Stimulated activated CD4-positive, alpha-beta T cell treated with anti-CD3 and anti-CD28 coated beads, Interleukin-15, amount 100 ng/mL, for 1 hour (primary cell): ENCODE measurements at places on chromosomes 16 and 17.

DNA sequence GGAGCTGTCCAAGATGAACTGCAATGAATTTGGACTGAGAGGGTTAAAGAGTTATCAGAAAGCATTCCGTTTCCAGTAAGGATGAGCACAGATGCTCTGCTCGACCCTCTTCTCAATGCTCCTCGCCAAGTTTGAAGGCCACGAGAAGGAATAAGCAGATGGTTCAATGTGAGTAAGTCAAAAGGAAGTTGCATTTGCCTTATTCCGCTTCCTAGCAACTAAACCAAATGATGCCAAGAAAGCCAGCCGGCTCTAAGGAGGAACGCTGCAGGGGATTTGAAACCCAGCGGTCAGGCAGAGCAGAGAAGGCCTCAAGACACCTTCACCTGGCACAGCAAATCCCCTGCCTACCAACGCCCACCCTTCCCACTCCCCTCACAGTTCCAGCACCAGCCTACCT lies 52.1 kb upstream of the CNEP1R1 start:
- DNase-seq: no peak

- DNase-seq: no peak
Measured at GRCh38 chr17:72591289-72592241, 470.7 kb downstream of the SOX9 start.

- DNase-seq: no peak
Measured at GRCh38 chr17:56028837-56029236, 124.4 kb upstream of the ANKFN1 start.

- no peak for DNase-seq
Measured at GRCh38 chr16:60367739-60368138, 1633.6 kb upstream of the GOT2 start.

GRCh38 chr16:68781784-68782183 lies 44.7 kb downstream of the CDH1 start:
- no peak for DNase-seq

DNA sequence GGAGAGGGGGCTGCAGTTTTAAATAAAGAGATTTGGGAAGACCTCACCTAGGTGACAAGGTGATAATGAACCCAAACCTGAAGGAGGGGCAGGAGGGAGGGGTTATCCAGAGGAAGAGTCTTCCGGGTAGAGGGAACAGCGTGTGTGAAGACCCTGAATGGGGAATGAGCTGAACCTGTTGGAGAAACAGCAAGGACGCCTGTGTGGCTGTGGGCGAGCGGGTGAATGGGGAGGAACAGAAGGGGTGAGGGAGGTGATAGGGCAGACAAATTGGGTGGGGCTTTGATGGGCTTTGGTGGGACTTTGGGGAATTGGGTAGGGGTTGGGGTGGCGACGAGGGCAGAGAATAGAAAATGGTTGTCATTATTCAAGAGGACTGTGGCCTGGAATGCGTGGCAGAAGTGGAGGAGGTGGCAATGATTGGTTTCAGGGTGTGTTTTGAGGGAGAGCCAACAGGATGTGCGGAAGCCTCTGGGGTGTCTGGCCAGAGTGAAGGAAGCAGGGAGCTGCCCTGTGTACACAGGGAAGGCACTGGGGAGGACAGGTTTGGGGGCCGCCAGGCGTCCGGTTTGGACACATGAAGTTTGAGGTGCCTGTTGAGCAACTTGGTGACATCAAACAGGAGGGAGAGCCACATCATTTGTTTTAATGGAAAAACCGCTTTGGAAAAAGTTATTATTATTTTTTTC lies 48.7 kb downstream of the NKD1 start:
- no peak for DNase-seq

DNA sequence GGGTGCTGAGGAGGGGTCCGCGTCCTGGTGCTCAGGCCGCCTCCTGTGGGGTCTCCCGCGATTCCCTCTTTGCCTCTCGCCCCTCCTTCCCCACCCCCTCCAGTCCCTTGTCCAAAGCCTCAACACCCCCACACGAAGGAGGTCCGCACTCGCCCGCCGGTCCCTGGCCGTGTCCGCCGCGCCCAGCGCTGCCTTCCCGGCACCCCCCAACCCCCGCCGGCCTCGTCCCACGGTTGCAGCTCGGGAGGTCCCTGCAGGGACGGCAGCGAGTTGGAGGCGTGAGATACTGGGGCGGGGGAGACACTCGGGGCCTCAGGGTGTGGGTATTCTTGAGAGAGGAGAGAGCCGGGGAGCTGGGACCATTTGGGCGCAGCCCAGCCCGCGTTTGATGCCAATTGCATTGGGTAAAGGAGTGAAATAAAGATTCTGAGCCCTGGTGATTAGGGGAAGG lies 468 bp downstream of the FLYWCH2 start:
- DNase-seq: no peak

- DNase-seq: no peak
Measured at GRCh38 chr17:27502526-27503324, 46.5 kb downstream of the KSR1 start.

DNA sequence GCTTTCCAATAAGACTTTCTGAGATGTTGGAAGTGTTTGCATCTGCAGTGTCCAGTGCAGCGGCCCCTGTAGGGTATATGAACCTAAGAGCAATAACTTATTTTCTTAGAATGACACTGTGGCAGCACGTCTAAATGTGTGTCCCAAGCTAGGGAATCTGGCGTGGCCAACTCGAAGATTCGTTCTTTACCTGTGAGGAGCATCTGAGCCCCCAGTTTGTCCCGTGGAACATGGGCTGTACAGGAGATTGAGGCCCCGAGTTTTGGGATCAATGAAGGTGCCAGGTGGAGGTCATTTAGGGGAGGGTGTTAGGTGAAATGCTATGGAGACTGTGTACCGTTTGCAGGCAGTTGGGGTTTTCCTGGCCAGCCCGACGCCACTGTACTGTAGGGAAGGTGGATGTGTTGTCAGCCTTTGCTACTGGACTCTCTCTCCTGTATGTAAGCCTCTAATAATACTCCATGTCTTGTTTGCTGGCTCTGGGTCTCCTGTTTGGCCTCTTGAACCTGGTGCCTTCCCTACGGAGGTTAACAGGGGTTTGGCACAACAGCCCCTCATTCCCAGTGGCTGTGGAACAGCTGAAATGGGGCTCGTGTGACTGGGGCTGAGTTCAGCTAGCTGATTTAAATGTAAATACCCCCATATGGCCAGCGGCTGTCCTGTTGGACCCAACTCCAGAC lies 45.5 kb upstream of the SDK2 start:
- DNase-seq: no peak

DNA sequence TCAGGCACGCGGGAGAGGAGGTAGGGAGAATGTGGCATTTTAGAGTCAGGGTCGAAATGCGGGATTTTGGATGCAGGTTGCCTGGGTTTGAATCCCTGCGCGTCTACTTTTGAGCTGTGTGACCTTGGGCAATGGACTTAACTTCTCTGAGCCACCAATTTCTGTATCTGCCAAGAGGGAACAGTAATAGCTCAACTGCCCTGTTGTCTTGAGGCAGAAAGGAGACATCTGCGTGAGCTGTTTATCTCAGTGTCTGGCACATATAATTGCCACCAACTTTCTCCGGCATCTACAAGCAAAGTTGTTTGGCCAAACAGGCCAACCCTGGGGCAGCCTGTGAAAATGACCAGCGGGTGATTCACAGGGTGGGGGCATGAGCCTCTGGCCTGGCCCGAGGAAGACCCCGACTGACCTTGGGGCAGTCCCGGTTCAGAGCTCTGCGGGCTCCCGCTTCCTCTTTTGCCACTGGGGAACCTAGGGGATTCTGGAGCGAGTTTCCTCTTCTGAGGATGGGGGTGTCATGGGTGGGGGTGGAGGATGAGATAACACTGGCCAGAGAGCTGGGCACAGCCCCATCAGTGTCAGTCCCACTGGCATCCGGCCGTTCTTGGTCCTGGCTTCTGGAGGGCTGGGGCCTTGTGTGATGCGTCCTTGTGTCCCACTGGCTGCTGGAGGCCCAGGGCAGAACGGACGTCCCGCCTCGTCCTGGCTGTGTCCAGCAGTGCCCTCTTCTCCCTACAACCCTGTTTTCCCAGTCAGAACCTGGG lies 1.3 kb downstream of the SNN start:
- no peak for DNase-seq

DNA sequence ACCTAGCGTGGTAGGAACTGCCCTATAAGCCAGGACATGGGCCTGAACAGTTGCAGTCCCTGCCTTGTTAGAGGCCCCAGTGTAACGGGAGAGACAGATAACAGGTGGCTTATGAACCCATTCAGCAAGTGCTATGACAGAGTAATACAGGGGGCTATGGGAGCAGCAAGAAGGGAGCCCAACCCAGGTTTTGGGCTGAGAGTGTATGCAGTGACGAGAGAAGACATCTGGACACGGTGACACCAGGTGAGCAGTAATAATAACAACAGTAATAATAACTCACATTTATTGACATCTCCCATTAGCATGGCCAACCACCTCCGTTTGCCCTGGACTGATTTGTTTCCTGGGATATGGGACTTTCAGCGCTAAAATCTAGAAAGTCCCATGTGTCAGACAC lies 100.8 kb downstream of the IRX5 start:
- no peak for DNase-seq

DNA sequence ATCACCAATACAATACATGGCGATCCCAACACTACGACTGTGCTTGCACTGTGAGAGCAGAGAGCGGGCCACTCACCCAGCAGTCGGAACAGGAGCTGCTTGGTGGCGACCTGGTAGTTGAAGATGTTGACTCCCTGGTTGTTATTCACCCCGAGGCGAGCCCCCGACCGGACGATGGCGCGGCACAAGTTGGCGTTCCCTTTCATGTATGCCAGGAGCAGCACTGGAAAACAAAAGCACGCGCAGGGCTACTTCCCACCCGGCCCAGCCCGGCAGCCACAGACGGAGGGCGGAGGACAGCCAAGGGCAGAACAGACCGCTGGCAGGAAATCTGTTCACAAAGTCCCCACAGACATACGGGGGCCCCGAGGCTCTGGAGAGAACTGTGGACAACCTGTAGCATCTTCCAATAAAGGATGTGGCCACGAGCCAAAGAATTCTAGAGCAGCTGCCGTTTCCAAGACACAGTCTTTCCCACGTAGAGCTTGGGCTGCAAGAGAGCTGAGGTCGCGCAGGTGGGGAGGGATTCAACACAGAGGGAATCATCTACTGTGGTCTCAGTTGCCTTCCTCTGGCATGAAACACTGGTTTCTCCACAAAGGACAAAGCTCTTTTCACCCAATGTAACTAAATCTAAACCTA lies 27.8 kb downstream of the CYB5D2 start:
- DNase-seq: no peak

DNA sequence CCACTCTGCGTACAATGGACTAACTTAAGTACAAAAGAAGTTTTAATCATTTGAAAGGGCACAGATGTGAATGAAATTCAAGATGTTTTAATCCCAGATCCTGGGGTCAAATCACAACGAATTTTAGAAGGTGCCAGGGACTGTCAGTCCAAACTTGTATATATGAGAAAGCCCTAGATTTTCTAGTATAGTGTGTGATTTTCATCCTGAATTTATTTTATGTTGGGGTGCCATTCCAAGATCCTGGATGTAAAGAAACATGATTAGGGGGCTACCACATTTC lies 64.3 kb downstream of the TUBD1 start:
- no peak for DNase-seq

GRCh38 chr17:28515518-28515917 lies 9.4 kb downstream of the FOXN1 start:
- DNase-seq: no peak

DNA sequence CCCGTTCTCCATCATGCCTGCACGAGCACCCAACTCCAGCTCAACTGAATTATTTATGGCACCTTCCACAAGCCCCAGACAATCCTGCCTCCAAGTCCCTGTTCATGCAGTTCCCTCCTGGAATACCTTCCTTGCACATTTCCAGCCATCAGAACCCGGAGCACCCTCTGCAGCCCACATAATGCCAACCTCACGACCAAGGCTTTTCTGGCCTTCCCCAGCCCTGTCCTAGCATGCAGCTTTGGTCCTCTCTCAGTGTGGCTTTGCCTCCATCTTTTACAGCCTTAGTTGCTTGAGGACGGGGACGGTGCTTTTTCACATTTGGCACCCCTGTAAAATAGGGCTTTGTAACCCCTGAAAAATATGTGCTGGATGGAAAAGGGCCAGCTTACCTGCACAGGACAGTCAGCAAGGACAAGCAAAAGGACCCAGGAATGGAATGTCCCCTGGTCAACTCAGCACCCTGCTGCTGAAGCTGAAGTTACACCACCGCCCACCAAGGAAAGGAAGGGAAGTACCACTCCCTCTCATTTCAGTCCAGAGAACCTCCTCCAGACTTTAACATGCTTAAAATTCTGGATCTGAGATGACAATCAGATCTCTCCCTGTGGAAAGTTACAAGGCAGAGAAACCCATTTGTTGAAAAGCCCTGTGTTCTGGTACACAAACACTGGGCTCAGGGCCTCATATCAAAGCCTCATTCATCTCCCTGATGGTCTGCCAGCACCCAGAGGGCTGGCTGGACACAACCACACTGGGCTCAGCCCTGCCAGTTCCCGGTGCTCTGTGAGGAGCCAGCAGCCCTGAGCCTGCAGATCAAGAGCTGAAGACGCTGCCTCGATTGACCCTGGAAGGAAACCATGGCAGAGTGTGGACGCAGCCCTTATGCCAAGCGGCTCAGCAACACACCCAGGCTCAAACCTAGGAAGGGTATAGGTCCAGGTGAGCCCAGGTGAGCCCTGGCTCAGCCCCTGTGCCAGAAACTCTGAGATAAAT lies 2.9 kb downstream of the SLC39A11 start:
- no peak for DNase-seq

- no peak for DNase-seq
Measured at GRCh38 chr17:73782641-73783381, 138.6 kb upstream of the SDK2 start.

DNA sequence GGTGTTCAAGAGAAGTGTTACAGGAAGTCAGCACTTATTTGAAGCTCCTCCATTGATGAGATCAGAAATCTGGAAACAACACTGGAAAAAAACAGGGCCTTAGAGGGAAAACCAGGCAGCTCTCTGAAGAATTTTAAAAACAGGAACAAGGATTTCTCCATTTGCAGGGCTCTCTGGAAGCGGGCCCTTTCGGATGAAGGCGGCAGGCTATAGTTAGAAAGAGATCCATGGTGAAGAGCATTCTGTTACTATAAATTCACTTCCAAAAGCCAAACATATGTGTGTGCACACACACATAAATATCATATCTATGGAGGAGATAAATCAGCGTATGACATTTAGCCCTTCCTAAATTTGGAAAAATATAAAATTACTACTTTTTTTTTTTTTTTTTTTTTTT lies 42.6 kb upstream of the GRIN2A start:
- DNase-seq: no peak

- DNase-seq: no peak
Measured at GRCh38 chr17:2043785-2044184, 2.0 kb downstream of the OVCA2 start.

DNA sequence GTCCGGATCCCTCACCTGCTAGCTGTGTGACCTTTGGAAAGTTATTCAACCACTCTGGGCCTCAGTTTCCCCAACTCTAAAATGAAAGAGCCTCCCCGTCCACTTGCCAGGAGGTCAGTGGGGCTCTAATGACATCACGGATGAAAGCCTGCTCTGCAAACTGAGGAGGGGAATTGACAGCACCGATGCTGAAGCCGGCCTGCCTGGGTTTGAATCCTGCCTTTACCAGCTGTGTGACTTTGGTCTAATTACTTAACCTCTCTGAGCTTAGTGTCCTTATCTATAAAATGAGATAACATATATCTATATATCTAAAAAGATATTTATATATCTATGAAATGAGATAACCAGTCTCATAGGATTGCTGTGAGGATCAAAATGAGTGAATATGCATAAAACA lies 1.9 kb downstream of the STX1B start:
- DNase-seq: no peak
